ENCODE measurements at places on chromosomes 5 and 9.

DNA sequence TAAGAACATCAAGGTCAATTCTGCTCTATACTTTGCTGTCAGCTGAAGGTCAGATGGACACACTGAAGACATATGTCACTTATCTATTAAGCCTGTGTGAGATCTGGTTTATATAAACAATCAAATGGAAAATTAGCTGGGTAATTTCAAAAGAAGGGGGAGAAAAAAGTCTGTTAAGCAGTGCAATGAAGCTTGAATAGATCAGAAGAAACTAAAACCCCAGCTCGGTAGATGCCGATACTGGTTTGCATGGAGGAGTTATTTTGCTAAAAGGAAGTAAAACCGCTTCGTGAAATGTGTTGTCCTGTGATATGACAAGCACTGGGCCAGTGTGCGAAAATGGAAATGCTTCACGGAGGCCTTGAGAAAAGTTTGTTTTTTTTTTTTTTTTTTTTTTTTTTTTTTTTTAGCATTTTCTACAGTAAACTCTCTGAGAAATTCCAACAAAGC, 148.8 kb downstream of the MEF2C start:
- DNase-seq: no peak

GRCh38 chr5:52988335-52989024, 672 bp upstream of the ITGA2 start:
- no peak for DNase-seq

DNA sequence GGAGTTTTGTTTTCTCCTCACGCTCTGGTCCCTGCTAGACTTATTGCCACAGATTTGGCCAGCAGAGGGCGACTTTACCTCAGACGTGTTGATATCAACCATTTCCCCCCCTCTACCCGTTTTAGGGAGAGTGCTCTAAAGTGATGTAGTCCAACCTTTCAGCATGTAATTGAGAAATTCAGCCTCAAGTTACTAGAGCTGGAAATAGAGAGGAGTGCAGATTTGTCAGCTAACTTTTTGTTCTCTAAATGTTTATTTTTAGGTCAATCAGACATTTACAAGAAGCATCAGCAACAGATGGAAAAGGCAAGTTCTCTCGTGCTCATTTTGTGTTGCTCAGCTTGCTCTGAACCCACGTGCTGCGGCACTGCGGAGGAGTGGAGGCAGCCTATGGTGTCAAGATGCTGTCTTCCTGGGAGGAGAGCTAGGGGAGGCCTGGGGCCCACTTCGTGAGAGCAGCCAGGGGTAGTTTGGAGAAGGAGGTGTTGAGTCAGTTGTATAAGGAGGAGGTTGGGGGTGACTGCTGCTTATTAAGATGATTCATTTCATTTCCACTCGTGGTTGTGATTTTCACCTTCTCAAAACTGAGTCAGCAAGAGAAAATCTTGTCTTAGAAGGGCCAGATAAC, 53.6 kb downstream of the GPR107 start:
- DNase-seq: peak; percentile 83

- no peak for DNase-seq
Measured at GRCh38 chr5:170393958-170394357, 4.8 kb upstream of the KCNMB1 start.

- peak; percentile 70 for DNase-seq
Measured at GRCh38 chr5:72325566-72326305, 5.6 kb downstream of the PTCD2 start.

GRCh38 chr9:117992006-117992405, 287.8 kb downstream of the TLR4 start:
- no peak for DNase-seq

DNA sequence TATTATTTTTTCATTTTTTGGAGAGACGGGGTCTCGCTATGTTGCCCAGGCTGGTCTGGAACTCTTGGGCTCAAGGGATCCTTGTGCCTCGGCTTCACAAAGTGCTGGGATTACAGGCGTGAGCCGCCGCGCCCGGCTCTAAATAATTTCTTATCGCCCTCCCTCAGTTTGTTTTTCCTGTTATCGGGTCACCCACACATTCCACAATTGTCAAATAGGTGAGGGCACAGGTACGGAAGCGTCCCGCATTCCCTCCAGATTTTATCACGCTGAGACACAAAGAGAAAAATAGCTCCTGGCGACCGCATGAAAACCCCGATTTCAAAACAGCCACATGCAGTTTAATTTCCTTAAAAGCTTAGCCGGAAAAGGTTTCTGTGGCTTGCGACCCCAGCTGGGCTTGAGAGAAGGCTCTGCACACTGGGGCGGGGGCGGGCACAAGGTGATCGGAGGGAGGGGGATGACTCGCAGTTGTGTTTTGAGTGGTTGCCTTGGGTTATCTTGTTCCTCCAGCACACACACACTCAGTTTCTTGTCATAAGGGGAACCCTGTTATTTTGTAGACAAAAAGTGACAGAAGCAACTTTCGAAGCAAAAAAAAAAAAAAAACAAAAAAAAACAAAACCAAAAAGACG, 717 bp upstream of the IQGAP2 start:
- peak; percentile 34 for DNase-seq

GRCh38 chr9:133476036-133476931, 2.6 kb downstream of the SLC2A6 start:
- DNase-seq: peak; percentile 88

DNA sequence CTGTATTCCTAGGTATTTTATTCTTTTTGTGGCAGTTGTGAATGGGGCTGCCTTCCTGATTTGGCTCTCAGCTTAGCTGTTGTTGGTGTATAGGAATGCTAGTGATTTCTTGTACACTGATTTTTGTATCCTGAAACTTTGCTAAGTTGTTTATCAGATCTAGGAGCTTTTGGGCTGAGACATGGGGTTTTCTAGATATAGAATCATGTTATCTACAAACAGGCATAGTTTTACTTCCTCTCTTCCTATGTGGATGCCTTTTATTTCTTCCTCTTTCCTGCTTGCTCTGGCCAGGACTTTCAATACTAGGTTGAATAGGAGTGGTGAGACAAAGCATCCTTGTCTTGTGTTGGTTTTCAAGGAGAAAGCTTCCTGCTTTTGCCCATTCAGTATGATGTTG, 129.9 kb downstream of the DMXL1 start:
- no peak for DNase-seq

- DNase-seq: no peak
Measured at GRCh38 chr9:134455537-134455933, 129.3 kb downstream of the RXRA start.

- DNase-seq: no peak
Measured at GRCh38 chr9:109046346-109046745, 33.0 kb upstream of the CTNNAL1 start.

DNA sequence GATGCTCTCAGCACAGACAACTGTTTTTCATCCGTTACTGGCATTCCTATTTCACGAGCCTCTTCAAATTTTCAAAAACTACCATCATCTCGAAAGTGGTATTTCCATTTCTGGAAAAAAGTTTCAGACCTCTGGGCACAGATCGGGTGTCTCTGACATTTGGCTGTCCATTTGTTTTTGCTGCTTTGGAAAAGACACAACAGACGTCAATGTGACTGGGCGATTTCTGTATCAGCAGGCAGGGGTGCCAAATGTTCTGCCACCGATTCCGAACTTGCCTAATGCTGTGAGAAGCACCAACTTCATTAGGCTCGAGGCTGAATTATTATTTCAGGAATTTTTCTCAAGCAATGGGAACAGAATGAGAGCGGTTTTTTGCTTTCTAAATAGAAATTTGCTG, 105.6 kb downstream of the ARSB start:
- DNase-seq: no peak

DNA sequence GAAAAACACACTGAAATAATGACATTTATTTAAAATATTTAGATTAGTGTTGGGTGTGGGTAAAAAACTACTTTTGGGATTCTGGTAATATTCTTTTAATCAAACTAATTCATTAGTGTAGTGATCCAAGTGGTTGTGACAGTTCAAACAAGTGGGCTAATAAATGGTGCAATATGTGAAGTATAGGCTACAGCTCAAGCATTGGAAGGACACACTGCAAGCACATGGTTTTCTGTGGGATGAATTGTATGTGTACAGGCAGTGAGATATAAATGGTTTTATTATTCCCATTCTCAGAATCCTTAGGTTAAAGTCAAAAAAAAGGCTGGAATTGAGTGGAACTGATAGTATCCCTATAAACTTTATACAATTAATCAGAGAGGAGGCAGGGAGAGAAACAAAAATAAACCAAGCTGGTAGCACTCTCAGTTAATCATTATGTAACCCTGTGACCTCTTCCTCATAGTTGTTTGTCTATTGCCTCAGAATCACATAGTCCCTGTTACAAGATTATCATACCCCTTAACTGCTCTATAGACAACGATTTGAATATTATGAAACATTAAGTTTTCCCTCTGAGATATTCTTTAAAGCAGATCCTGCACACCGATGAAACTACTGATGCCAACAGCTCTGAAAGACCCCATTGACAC, 1755.4 kb upstream of the ACO1 start:
- DNase-seq: no peak

- DNase-seq: no peak
Measured at GRCh38 chr9:134939080-134939733, 21.5 kb upstream of the FCN1 start.

DNA sequence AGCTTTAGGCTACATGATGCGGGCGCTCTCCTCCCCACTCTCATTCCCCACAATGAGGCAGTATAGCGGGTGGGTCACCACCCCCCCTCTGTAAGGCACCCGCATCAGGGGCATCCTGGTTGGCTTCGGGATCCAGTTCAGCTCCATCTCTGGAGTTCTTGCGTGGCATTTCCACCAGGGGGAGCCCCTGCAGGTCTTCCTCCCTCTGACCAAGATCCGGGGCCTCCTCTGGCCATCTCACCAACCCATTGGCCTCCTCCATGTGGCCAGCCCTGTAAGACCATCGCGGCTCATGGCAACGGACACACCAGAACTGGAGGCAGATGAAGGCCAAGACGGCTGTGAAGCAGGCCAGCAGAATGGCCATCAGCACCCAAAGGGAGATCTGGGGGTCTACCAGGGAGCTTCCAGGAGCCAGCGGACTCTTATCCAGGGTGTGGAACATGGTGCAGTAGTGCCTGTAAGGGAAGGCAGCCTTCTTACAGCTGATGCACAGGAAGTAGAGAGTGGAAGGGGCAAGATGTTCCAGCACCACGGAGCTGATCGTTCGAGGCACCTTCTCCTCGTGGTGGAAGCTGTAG, 77.0 kb downstream of the CYFIP2 start:
- DNase-seq: peak; percentile 37

GRCh38 chr9:114410910-114411309, 23.1 kb upstream of the AKNA start:
- DNase-seq: no peak

GRCh38 chr9:125486152-125486508, 220.9 kb downstream of the MAPKAP1 start:
- DNase-seq: no peak

- no peak for DNase-seq
Measured at GRCh38 chr5:171421331-171422262, 2.1 kb downstream of the FGF18 start.

DNA sequence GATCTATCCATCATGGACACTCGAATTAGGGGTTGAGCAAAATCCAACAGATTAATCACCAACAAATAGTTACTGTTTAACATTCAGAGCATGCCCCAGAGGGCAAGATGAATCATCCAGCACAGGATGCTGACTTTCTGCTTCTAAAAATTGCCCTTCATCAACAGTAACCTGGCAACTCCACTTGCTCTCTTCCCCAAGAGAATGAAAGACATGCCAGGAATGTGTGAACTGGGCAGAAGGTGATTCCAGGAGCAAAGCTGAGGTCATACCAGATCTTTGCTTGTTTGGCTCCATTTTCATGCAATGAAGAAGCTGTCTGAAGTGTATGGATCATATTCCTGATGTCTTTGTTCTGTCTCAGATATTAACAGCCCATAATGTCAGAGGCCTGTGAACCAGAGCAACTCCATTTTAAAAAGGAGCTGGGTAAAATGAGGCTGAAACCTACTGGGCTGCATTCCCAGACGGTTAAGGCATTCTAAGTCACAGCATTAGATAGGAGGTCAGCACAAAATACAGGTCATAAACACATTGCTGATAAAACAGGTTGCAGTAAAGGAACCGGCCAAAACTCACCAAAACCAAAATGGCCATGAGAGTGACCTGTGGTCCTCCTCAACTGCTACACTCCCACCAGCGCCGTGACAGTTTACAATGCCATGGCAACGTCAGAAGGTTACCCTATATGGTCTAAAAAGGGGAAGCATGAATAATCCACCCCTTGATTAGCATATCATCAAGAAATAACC, 2.5 kb upstream of the ZNF367 start:
- peak; percentile 95 for DNase-seq

- DNase-seq: no peak
Measured at GRCh38 chr9:130304116-130304515, 38.6 kb downstream of the HMCN2 start.

DNA sequence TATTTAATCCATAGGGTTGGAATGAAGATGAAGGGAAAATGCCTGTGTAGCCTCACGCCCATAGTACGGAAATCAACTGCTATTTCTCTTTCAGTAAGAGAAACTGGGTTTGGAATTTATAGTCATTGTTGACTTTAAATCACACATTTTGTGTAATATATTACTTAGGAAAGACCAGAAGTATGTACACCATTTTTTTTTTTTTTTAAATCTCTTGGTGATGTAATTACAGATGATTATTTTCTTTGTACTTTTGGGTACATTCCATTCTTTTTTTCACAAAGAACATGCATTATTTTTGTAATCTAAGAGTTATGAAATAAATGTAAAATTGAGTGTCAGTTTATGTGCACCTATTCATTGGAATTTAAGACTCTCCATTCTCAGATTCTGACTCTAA, 45.7 kb downstream of the POC5 start:
- DNase-seq: peak; percentile 61

DNA sequence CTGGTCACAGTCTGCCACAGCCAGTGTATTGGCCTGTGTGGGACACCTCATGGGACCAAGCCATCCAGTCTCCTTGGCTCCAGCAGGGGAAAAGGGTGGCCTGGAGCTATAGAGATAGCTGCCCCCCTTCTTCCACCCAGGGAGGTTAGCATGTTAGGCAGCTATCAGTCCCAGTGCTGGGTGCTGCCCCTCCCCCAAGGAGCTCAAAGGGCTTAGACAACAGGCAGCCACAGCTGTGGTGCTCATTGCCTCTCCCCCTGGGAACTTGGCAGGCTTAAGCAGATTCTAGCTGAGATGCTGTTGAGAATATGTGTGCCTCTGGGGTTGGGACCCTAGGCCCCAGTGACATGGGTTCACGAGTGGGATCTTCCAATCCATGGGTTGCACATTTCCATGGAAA, 226.0 kb upstream of the PTGER4 start:
- no peak for DNase-seq

GRCh38 chr5:137822158-137822764, 45.4 kb upstream of the MYOT start:
- peak; percentile 36 for DNase-seq

GRCh38 chr9:15101095-15101494, 190.9 kb upstream of the FREM1 start:
- DNase-seq: no peak

- DNase-seq: peak; percentile 10
Measured at GRCh38 chr5:108079753-108080152, 302.1 kb downstream of the FBXL17 start.

DNA sequence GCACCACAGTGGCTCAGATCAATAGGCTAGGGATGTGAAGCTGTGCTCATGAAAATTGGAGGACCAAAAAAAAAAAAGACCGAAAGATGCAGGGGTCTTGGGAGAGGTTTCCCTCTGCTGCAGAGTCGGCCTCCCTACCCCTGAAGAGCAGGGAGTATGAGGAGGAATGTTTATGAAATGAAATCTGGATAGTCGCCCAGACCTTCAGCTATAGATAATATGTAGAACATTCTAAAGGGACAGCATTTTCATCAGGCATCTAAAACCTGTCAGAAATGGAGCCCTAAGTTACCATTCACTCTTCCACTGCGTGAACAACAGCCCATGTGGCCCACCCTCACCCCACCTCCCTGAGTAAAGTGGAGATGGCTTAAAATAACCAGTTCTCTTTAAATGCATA, 122.9 kb downstream of the TMEM174 start:
- DNase-seq: no peak
